ENCODE measurements at places on chromosomes 2 and 18. TPM values are rescaled to one million over a fixed set of nuclear protein-coding genes. Genes with fewer than 3 reads are reported as not detected.
A peak's percentile ranks its signal among the peaks of the same experiment; 100 is the strongest.

Gene PLEK
- total RNA-seq: 3.7 TPM

Gene MERTK
- total RNA-seq: 5.8 TPM

Gene SERPINB5
- not detected for total RNA-seq

GRCh38 chr2:212299333-212299732, 239.3 kb downstream of the ERBB4 start:
- no peak for DNase-seq

GRCh38 chr2:9980520-9980919, 29.0 kb downstream of the GRHL1 start:
- no peak for DNase-seq

GRCh38 chr2:237652181-237652580, 24.8 kb downstream of the LRRFIP1 start:
- no peak for DNase-seq

- DNase-seq: no peak
Measured at GRCh38 chr2:127146071-127146725, 39.2 kb upstream of the BIN1 start.

DNA sequence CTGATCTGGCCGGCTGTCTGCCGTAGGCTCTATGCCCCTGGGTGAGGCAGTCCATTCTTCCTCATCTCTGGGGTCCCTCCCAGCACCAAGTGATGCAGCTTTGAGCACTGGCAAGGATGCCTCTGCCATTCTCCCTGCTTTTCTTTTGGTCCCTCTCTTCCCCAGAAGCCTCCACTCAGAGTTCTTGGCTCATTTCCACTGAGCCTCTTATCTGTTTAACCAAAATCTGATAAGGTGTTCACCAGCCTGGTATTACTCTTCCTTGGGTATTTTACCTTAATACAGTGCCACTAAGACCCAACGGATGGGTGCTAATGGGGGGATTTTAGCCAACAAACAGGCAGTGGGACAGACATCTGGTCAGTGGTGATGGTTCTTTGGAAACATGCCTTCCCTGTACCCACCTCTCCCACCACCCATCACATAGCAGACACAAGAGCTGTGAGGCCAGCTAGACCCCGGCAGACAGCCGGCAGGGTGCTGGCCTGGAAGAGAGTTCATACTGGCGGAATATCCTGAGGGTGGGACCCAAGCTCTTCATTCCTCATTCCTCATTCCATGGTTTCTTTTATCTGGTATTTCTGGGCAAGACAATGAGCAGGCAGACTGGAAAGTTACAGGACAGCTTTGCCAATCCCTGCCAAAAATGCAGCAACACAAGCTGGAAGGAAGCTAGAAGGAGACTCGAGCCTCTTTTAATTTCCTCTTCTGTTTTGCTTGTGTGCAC, 34.6 kb downstream of the ZBTB7C start:
- DNase-seq: no peak

Gene SLC5A7
- not detected for total RNA-seq

Gene MBP
- 37.7 TPM for total RNA-seq

DNA sequence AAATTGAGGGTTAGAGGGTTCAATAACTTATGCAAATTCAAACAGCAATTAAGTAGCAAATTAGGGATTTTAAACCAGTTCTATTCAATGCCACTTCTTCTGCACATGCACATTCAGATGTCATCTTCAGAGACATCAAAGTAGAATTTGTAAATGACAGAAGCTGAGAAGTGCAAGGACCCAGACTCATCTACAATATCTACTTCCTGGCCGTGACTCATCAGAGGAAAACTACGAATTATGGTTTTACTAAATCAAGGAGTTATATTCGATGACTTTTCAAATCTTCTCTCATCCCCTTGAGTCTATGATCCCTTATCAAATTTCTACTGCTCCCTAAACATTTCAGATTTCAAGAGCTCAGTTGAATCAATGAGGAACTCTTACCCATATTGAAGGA, 20.0 kb upstream of the STAT4 start:
- no peak for DNase-seq

Gene ADRA2B
- 5.5 TPM for total RNA-seq

Gene STARD6
- not detected for total RNA-seq

GRCh38 chr2:212284166-212284565, 254.4 kb downstream of the ERBB4 start:
- DNase-seq: no peak

Gene CAD
- 11.0 TPM for total RNA-seq

- no peak for DNase-seq
Measured at GRCh38 chr2:210481601-210482175, 5.1 kb upstream of the LANCL1 start.

GRCh38 chr2:205464681-205465080, 217.6 kb upstream of the NRP2 start:
- no peak for DNase-seq

DNA sequence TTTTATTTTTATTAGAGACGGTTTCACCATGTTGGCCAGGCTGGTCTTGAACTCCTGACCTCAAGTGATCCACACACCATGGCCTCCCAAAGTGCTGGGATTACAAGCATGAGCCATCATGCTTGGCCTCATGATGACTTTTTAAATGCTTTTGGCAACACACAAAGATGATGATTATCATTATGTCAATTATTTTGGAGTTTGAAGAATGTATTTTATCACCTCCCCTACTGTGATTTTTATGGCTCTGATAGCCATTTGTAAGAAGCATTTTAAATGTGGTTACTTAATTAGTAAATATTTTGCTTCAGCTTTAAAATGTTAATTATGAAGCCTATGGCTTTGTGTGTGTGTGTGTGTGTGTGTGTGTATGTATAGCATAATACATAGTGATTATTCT, 45.1 kb upstream of the RAB27B start:
- DNase-seq: no peak

DNA sequence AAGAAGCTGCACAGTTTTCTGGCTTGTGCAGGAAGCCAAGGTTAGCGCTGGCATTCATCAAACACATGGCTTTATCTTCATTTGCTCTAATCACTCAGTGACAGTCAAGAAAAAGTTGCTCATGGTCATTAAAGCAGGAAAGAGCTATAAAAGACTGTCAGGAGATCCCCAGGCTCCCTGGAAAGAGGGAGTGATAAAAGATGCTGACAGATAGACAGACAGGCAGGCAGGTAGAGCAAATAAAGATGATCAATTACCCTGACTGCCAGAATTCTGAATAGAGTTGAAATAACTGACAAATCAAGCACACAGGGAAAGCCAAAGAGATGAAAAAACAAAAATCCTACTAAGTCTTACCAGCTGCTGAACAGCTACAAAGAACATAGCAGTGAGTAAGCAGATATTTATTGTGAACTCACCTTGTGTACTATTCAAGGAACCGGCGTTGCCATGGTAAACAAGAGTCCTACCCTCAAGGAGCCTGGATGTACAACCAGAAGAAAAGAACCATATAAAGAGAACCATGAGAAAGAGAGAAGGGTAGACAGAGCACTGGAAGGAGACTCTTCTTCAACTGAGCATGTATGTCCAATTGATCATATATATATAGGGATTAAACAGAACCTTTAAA, 68.0 kb downstream of the RNF152 start:
- no peak for DNase-seq

Gene ADCYAP1
- total RNA-seq: 0.22 TPM

Gene FN1
- 339 TPM for total RNA-seq

DNA sequence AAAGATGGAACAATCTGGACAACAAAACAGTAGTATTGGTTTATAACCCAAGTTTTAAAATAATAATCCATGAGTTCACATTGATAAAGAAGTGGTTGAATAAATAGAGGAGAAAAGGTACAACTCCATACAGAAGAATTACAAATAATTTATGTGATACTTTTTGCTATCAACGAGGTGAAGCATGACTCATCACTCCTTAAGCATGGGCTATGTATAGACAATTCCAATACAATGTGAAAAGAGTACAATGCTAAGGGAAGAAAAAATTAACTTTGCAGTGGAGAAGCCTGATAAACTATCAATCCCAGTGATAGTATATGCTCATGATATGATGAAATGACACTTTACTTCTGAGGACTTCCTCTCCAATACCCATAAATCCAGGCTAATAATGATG, 312.9 kb downstream of the GULP1 start:
- no peak for DNase-seq

Gene ATP6V1C2
- total RNA-seq: 0.24 TPM

DNA sequence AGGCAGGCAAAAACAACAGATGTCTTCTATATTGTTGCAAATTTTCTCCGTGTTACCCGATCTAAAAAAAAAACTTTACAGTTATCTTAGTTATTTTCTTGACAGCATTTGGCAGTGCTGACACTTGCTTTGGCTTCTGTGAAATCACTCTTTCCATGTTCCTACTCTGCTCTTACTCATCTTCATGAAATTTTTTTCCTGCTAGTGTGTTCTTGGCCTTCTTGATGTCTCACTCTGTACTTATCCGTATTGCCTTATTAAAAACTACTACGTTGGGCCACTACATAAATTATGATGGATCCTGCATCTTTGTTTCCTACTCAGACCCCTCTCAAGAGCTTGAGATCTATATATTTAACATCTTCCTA, 134.4 kb downstream of the IKZF2 start:
- DNase-seq: no peak

Gene CFAP221
- total RNA-seq: 1.2 TPM

Gene C1D
- total RNA-seq: 17.9 TPM

DNA sequence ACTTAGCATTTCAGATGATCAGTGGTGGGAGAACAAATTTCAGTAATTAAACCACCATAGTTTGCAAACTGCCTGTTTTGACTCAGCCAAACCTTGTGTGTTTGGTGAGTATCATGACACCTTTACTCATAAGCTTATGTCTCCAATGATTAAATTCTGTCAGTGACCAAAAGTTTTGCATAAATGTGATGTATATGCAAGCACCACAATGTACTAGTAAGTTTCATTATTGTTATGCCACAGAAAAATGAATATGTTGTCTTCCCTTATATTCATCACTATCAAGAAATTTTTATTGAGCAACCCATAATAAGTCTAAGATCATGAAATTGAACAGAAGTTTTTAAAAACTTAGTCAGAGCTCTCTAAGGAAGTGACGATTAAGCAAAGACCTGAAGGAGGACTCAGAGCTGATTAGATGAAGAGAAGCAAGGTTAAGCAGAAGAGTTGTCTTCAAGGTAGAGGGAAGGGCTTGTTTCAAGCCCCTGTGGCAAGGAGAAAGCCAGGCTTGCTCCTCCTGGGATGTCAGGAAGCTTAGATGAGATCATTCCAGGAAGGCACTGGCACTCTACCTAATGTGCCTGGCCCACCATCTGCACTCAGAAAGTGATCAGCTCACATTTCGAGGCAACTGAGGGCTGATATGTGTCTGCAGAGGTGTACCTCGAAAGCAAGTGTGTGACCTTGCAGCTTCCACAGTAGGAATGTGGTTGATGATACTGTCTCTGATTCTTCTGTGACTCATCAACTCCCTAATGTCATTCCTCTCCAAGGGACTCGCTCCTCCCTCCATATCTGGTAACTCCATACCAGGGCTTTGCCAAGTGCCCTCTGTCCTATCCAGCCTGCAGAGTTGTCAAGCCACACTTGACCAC, 54.7 kb downstream of the KCTD18 start:
- DNase-seq: no peak

- DNase-seq: no peak
Measured at GRCh38 chr2:138780908-138781307, 718 bp upstream of the NXPH2 start.

Gene CHN1
- total RNA-seq: 23.8 TPM

Gene CABYR
- 0.59 TPM for total RNA-seq

GRCh38 chr2:10172033-10172871, 49.7 kb downstream of the RRM2 start:
- DNase-seq: no peak

DNA sequence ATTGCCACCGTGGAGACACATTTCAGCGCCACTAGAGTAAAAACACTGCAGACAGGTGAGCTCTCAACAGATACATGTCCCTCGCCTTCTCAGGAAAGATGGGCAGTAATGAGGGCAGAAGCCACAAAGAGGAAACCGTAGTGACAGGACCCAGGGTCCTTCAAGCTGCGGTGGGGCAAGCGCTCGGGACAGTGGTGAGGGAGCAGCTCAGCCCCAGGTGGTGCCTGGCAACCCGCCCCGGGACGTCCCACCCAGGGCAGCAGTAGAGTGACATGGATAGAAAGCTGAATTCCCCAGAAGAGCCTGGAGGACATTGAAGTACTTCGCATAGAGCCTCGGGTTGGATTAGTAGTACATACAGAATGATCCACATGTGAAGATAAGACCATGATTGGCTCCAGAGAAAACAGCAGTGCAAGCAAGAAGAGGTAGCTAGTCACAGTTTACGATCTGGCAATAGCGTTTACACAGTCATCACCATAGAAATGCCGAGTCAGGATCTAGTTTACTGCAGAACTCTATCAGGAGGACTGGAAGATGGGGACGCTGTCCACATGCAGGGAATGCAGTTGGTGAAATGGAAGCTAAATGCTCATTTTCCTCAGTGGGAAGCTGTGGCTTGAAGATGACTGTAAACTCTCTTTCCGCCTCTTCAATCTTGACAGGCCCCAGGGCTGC, 37.4 kb upstream of the ALPP start:
- no peak for DNase-seq

DNA sequence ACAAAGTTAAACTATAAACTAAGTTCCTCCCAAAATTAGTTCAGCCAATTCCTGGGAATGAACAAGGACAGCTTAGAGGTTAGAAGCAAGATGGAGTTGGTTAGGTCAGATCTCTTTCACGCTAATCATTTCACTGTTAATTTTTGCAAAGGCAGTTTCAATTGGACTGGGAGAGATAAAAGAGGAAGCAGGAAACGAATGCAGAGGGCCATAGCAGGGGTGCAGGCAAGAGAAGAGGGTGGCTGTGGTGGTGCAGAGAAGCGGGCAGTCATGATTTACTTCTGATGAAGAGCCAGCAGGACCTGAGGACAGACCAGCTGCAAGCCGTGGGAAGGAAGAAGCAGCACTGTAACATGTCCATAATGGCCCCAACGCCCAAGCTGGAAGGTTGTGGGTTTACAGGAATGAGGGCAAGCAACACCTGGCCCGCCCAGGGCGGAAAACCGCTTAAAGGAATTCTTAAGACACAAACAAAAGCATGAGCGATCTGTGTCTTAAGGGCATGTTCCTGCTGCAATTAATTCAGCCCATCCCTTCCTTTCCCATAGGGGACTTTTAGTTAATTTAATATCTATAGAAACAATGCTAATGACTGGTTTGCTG, 4.1 kb upstream of the RMP24 start:
- DNase-seq: no peak

DNA sequence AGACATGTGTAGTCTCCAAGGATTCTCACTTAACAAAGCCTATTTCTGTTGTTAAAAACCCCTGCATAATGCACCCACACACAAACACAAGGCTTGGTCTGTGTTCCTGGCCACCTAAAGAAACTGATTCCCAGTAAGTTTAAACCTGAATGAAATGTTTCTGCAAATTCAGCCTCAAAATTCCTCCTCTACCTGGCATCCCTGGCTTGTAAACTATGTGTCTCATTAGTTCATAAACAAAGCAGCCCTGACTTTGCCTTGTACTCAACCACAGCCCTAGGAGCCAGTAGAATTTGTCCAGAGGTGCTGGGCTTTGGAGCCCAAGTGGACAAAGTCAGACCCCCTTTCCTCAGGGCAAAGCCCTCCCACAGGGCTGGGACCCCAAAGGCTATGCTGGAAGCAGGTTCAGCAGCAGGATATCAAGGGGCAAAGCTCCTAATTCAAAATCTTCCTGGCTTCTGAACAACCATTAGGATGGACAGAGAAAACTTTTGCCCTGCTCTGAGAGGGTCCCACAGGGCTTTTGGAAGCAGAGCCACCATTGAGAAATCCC, 2.6 kb upstream of the HOXD13 start:
- DNase-seq: peak; percentile 50

GRCh38 chr2:208256192-208256782, 1.4 kb upstream of the IDH1 start:
- DNase-seq: no peak

Gene DPP10
- 0.13 TPM for total RNA-seq

Gene PCARE
- 0.11 TPM for total RNA-seq
